Endothelial cell of umbilical vein (primary cell): ENCODE measurements at places on chromosomes 4 and X.

DNA sequence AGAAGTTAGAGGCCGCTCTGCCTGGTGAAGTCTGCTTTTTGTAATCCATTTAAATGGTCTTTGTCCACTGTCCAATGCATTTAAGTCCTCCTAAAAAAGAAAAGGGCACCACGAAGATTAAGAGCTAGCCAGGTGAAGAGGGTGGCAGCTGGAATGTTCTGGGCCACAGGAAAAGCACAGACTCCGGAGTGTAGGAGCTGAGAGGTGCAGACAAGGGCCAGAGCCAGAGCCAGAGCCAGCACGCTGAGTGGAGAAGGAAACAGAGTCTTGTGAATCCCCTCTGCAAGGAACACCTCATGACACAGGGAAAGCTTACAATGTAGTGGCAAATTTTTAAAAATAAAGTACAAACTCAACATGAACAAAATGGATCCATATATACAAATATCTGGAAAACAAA, 83.6 kb downstream of the TSPAN5 start:
- no peaks in the 10 kb centered on the region for H3K4me1 ChIP-seq
- peaks cover 6% of the 10 kb centered on the region for H3K36me3 ChIP-seq
- H3K27me3 ChIP-seq: no peaks in the 10 kb centered on the region
- H3K4me3 ChIP-seq: no peak overlapping the region
- no peak overlapping the region for H3K27ac ChIP-seq

- H3K27me3 ChIP-seq: no peaks in the 10 kb centered on the region
- no peak overlapping the region for H3K27ac ChIP-seq
- DNase-seq: no peak
- no peak overlapping the region for H3K4me3 ChIP-seq
- no peaks in the 10 kb centered on the region for H3K36me3 ChIP-seq
- H3K4me1 ChIP-seq: no peaks in the 10 kb centered on the region
Observed at GRCh38 chr4:143713553-143713952, 13.1 kb upstream of the FREM3 start.

GRCh38 chr4:5719350-5720055, 8.5 kb downstream of the EVC start:
- no peaks in the 10 kb centered on the region for H3K27me3 ChIP-seq
- H3K4me3 ChIP-seq: no peak overlapping the region
- H3K27ac ChIP-seq: no peak overlapping the region
- peaks cover 6% of the 10 kb centered on the region for H3K4me1 ChIP-seq
- peaks cover 4% of the 10 kb centered on the region for H3K36me3 ChIP-seq

- H3K4me3 ChIP-seq: no peak overlapping the region
- no peak overlapping the region for H3K27ac ChIP-seq
- no peaks in the 10 kb centered on the region for H3K4me1 ChIP-seq
- H3K36me3 ChIP-seq: no peaks in the 10 kb centered on the region
Observed at GRCh38 chrX:13022926-13023325, 21.5 kb downstream of the FAM9C start.

- no peaks in the 10 kb centered on the region for H3K36me3 ChIP-seq
- DNase-seq: no peak
- no peak overlapping the region for H3K4me3 ChIP-seq
- H3K27ac ChIP-seq: no peak overlapping the region
- H3K4me1 ChIP-seq: no peaks in the 10 kb centered on the region
- no peaks in the 10 kb centered on the region for H3K27me3 ChIP-seq
Observed at GRCh38 chr4:126958482-126958881, 674.3 kb upstream of the INTU start.

DNA sequence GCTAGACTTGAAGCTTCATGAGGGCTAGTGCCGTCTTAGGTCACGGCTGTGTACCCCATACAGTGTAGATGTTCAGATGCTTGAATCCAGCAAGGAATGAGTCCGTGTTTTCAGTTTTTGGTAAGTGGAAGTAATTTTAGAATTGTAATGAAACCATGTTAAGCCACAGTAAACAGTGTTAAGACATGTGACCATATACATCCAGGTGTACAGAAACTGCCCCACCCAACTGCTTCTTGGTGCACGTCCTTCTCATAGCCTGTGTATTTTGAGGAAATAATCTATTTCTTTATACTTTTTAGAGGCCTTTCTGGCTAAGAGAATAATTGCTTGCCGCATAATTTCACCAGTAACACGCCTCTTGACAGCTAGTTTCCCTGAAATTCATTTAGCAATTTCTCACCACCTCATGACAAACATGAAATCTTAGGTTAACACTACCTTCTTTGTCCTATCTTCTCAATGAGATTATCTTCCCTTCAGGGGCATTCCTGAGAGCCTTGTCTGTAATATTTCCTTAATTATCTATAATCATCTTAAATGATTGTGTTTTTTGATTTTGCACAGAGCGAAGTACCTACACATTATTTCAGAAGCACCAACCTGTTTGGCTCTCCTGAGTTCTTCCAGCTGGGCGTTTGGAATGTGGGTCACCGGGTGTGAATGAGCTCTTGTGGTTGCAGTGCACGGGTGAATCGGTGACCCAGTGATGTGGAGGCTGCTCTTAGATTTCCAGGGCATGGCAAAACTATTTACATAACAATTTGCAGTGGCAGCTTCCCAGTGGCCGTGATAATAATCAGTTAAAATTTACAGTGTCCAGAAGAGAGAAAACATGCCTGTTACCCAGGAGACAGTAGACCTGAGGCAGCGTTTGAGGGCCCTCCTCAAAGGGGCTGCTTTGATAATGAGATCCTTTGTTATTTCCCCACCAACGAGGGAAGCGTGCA, 50.2 kb upstream of the TADA2B start:
- no peaks in the 10 kb centered on the region for H3K27me3 ChIP-seq
- H3K4me1 ChIP-seq: peaks cover 21% of the 10 kb centered on the region
- no peak for DNase-seq
- H3K36me3 ChIP-seq: peaks cover 6% of the 10 kb centered on the region
- H3K27ac ChIP-seq: no peak overlapping the region

DNA sequence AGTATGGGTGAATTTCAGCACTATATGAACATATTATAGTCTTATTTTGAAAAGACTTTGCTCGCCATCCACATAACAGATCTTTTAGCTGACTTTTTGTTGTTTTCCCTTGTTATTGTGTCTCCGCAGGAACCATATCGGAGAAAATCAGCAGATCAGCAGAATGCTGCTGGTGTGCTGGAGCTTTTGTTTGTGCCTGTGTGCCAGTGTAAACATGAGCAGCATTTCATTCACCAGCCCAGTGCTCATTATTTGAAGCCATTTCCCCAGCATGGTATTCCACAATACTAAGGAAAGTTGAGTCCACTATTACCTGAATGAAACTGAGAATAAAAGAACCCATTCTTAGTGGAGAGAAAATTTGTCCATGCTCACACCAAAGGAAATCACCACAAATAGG, 261.8 kb upstream of the ARX start:
- H3K27ac ChIP-seq: no peak overlapping the region
- H3K4me3 ChIP-seq: no peak overlapping the region
- no peak for DNase-seq
- H3K36me3 ChIP-seq: no peaks in the 10 kb centered on the region
- no peaks in the 10 kb centered on the region for H3K4me1 ChIP-seq

- H3K36me3 ChIP-seq: no peaks in the 10 kb centered on the region
- no peak for DNase-seq
- no peak overlapping the region for H3K27ac ChIP-seq
- peaks cover 3% of the 10 kb centered on the region for H3K4me1 ChIP-seq
- H3K27me3 ChIP-seq: no peaks in the 10 kb centered on the region
Observed at GRCh38 chr4:182582245-182582644, 334.9 kb downstream of the DCTD start.

DNA sequence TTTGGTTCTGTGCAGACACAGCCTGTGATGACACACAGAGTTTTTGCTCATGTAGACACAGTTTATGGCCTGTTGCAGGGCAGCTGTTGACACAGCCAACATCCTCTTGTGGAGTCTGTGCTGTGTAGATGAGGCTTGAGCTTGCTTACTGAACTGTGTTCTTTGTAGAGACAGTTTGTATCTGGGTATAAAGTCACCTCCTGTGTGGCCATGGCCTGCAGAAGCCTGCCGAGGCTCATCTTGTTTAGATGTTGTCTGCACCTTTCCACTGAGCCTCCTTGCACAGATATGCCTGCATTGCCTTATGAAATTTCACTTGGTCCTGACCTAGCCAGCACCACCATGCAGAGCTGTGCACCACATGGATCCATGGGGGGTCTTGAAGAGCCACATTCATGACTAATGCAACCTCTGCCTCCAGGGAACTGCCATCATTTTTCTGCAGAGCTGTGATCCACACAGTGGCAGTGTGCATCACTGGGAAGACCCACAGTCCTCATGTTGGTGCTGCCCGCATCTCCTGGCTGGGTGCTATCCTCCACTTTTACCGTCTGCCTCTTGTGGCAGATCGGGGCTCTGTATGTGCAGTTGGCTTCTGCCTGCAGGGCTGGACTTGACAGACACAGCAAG, 198.0 kb upstream of the MAMLD1 start:
- no peak for DNase-seq
- H3K4me1 ChIP-seq: no peaks in the 10 kb centered on the region
- H3K27ac ChIP-seq: no peak overlapping the region
- H3K4me3 ChIP-seq: no peak overlapping the region
- no peaks in the 10 kb centered on the region for H3K27me3 ChIP-seq
- H3K36me3 ChIP-seq: no peaks in the 10 kb centered on the region

GRCh38 chr4:145867406-145867805, 71.2 kb downstream of the ZNF827 start:
- no peaks in the 10 kb centered on the region for H3K27me3 ChIP-seq
- DNase-seq: peak; percentile 41
- no peak overlapping the region for H3K27ac ChIP-seq
- H3K4me3 ChIP-seq: no peak overlapping the region
- H3K36me3 ChIP-seq: peaks cover 2% of the 10 kb centered on the region
- H3K4me1 ChIP-seq: peaks cover 6% of the 10 kb centered on the region

DNA sequence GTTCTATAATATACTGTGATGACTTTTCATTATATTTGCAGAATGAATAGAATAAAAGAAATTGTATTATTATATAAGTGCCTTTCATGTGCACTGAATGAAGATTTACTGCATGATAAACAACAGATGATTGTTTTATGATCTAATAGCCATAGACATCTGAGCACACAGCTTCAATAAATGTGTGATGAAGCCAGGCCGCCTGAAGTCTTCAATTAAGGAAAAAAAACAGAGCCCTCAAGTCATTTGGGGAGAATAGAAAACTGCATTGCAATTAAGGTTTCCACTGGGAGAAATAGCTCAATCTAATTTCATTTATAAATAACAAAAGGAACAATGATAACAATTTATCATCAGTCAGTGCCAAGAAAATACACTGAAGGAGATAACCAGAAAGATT, 955.2 kb downstream of the FSTL5 start:
- H3K4me1 ChIP-seq: no peaks in the 10 kb centered on the region
- H3K27me3 ChIP-seq: no peaks in the 10 kb centered on the region
- no peak overlapping the region for H3K4me3 ChIP-seq
- DNase-seq: no peak
- no peak overlapping the region for H3K27ac ChIP-seq
- no peaks in the 10 kb centered on the region for H3K36me3 ChIP-seq

GRCh38 chr4:74578329-74578728, 133.4 kb downstream of the AREG start:
- peak; percentile 4 for DNase-seq
- no peak overlapping the region for H3K4me3 ChIP-seq
- no peak overlapping the region for H3K27ac ChIP-seq
- H3K27me3 ChIP-seq: no peaks in the 10 kb centered on the region
- H3K4me1 ChIP-seq: no peaks in the 10 kb centered on the region

DNA sequence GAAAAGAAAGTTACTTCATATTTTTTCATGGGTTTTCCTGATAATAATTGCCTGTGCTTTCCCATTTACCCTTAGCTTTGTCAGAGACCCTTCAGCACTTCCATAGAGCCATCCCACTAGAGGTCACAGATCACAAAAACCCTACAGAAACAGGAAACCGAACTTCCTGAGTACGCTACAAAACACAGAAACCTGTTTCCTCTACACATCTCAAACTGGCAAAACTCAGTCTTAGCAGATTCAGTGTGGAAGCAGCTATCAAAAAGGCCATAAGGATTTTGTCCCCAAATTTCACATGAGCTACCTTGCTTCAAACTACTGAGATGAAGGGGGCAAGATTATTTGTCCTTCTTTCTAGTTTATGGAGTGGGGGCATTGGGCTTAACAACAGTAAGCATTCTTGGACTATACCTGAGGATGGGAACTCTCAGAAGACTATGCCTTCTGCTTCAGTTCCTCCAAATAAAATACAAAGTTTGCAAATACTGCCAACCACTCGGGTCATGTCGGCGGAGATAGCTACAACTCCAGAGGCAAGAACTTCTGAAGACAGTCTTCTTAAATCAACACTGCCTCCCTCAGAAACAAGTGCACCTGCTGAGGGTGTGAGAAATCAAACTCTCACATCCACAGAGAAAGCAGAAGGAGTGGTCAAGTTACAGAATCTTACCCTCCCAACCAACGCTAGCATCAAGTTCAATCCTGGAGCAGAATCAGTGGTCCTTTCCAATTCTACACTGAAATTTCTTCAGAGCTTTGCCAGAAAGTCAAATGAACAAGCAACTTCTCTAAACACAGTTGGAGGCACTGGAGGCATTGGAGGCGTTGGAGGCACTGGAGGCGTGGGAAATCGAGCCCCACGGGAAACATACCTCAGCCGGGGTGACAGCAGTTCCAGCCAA, at the start of gene MMRN1:
TSS of gene MMRN1 (plus strand) at position 206 of the 902 bp plus-strand sequence. CDS start at position 324, 118 bp downstream.
- H3K27me3 ChIP-seq: no peaks in the 10 kb centered on the region
- H3K4me1 ChIP-seq: peaks cover 40% of the 10 kb centered on the region
- no peaks in the 10 kb centered on the region for H3K36me3 ChIP-seq

DNA sequence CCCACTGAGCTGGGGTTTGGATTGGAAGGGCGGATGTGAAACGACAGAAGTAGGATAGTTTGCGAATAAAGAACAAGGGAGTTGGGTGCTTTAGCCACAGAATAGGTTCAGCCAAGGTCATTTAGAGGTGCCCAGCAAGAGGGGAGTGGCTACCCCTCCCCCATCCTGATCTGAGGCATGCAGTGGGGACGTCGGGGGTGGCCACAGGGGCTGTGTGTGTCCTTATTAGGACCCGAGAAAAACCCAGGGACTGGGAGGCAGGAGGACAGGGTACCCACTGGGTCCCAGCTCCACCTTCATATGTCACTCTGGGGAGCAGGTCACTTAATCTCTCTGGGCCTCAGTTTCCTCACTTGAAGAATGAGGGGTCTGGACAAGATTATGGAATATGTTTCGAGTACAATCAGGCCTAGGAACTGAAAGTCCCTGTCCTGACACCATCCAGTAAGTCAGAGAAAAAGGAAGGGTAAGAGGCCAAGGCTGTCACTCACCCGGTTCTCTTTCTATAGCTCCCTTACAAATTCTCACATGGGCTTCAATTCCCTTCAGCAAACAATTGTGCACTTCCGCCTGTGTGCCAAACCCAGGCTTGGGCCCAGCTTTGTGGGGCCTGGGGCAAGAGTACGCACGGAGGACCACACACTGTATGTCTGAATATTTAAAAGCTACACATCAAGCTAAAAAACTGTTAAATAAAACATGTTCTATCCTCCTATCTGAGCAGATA, 4.2 kb upstream of the NYX start:
- H3K4me1 ChIP-seq: no peaks in the 10 kb centered on the region
- H3K27me3 ChIP-seq: no peaks in the 10 kb centered on the region
- H3K27ac ChIP-seq: no peak overlapping the region
- DNase-seq: no peak
- H3K36me3 ChIP-seq: no peaks in the 10 kb centered on the region
- H3K4me3 ChIP-seq: no peak overlapping the region

- H3K27me3 ChIP-seq: no peaks in the 10 kb centered on the region
- DNase-seq: no peak
- no peaks in the 10 kb centered on the region for H3K36me3 ChIP-seq
- no peak overlapping the region for H3K27ac ChIP-seq
Observed at GRCh38 chr4:35250331-35250730, 994.0 kb downstream of the ARAP2 start.
